Pancreas (tissue), 10 donors: ENCODE measurements at places on chromosomes 6 and 20.

DNA sequence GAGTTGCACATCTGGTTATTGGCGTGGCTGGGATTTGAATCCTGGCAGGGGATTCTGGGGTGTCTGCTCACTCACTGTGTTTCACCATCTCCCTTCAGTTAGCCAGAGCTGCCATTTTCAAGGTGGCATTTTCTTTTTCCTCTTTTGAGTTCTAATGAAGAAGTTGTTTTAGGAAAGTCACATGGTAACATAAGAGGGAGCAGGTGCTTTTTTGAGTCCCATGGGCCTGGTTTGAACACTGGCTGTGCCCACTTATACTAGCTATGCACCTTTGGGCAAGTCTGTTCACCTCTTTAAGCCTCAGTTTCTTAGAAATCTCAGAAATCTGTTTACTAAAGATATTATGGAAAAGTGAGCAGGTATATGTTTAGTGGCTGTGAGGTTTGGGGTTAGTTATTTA lies 39.6 kb downstream of the ANKS1A start:
- no peaks in the 10 kb centered on the region for H3K27me3 ChIP-seq
- H3K27ac ChIP-seq = no peak overlapping the region
- no peaks in the 10 kb centered on the region for H3K36me3 ChIP-seq
- DNase-seq = no peak
- no peak overlapping the region for H3K4me3 ChIP-seq

GRCh38 chr20:53902968-53903651 lies 167.3 kb downstream of the BCAS1 start:
- H3K4me1 ChIP-seq = peaks cover 13% of the 10 kb centered on the region
- no peak overlapping the region for H3K27ac ChIP-seq
- no peak overlapping the region for H3K4me3 ChIP-seq
- no peaks in the 10 kb centered on the region for H3K36me3 ChIP-seq
- H3K27me3 ChIP-seq = no peaks in the 10 kb centered on the region
- DNase-seq = no peak

GRCh38 chr20:10357974-10358373 lies 76.0 kb downstream of the MKKS start:
- H3K4me1 ChIP-seq = no peaks in the 10 kb centered on the region
- H3K27me3 ChIP-seq = no peaks in the 10 kb centered on the region
- no peak for DNase-seq
- H3K36me3 ChIP-seq = no peaks in the 10 kb centered on the region
- H3K4me3 ChIP-seq = no peak overlapping the region
- no peak overlapping the region for H3K27ac ChIP-seq

GRCh38 chr6:104896914-104897313 lies 37.2 kb upstream of the HACE1 start:
- DNase-seq = no peak
- H3K4me3 ChIP-seq = no peak overlapping the region
- H3K27me3 ChIP-seq = no peaks in the 10 kb centered on the region
- no peaks in the 10 kb centered on the region for H3K4me1 ChIP-seq
- H3K36me3 ChIP-seq = no peaks in the 10 kb centered on the region
- H3K27ac ChIP-seq = no peak overlapping the region

- H3K4me3 ChIP-seq = no peak overlapping the region
- H3K4me1 ChIP-seq = peaks cover 29% of the 10 kb centered on the region
- H3K36me3 ChIP-seq = no peaks in the 10 kb centered on the region
These were observed 14.6 kb downstream of the SAYSD1 start for GRCh38 chr6:39100358-39100757.

- no peak for DNase-seq
- H3K4me1 ChIP-seq = no peaks in the 10 kb centered on the region
- no peak overlapping the region for H3K27ac ChIP-seq
- H3K4me3 ChIP-seq = no peak overlapping the region
These were observed 350.5 kb downstream of the CDC5L start for GRCh38 chr6:44737829-44738528.

DNA sequence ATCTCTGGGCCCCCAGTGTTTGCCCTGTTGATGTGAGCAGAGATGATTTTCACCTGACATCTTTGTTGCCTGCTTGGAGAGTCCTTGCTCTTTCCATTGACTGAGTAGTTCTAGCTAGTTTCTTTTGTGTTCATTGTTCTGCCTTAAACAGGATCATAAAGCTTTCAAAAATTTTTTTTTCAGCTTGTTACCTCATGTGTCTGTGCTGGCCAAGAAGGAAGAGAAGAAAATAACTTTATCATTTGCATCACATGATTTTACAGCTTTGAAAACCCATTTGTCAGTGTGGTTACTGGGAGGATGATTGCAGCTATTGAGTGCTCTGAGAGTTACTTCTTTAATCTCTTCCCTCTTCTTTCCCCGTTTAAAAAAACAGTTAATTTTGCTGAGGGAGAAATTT lies 16.0 kb downstream of the FOXO3 start:
- DNase-seq = no peak
- H3K36me3 ChIP-seq = peaks cover 16% of the 10 kb centered on the region
- H3K27ac ChIP-seq = no peak overlapping the region
- H3K4me3 ChIP-seq = no peak overlapping the region
- H3K4me1 ChIP-seq = peaks cover 55% of the 10 kb centered on the region
- no peaks in the 10 kb centered on the region for H3K27me3 ChIP-seq

DNA sequence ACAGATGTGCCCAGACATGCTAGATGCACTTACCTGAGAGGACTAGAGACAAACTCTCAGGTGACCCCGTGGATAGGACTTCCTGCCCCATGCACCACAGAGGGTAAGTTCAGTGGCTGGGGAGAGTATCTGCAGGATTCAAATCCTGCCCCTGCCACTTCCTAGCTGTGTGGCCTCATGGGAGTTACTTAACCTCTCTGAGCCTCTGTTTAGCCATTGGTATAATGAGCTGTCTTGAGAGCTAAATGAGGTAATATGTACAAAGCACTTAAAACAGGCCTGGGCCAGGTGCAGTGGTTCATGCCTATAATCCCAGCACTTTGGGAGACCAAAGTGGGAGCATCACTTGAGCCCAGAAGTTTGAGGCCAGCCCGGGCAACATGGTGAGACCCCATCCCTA lies 59.3 kb downstream of the GRM4 start:
- no peak overlapping the region for H3K27ac ChIP-seq
- no peaks in the 10 kb centered on the region for H3K36me3 ChIP-seq
- no peaks in the 10 kb centered on the region for H3K27me3 ChIP-seq

GRCh38 chr6:134517868-134518267 lies 200.0 kb upstream of the SGK1 start:
- H3K4me3 ChIP-seq = no peak overlapping the region
- no peaks in the 10 kb centered on the region for H3K4me1 ChIP-seq
- H3K27ac ChIP-seq = peak overlapping the region; percentile 67
- H3K36me3 ChIP-seq = no peaks in the 10 kb centered on the region

DNA sequence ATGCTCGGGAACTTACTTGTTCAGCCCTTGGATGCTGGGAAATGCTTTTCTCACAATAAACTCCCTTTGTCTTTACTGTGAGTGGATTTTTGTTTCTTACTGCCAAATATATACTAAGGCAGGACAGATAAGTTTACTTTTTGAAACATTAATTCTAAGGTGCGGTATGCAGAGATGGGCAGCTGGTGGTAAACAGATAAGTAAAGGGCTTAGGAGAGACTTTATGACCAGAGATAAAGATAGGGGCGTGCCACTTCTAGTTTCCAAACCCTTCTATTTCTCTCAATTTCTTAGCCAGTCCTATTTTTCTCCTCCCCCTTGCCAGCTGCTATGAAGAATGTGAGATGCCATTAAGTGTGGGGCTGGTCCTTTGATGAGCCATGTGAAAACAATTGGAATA lies 16.3 kb downstream of the SAMD3 start:
- no peak for DNase-seq
- no peak overlapping the region for H3K27ac ChIP-seq
- H3K36me3 ChIP-seq = no peaks in the 10 kb centered on the region
- H3K4me3 ChIP-seq = no peak overlapping the region
- no peaks in the 10 kb centered on the region for H3K27me3 ChIP-seq
- H3K4me1 ChIP-seq = no peaks in the 10 kb centered on the region

DNA sequence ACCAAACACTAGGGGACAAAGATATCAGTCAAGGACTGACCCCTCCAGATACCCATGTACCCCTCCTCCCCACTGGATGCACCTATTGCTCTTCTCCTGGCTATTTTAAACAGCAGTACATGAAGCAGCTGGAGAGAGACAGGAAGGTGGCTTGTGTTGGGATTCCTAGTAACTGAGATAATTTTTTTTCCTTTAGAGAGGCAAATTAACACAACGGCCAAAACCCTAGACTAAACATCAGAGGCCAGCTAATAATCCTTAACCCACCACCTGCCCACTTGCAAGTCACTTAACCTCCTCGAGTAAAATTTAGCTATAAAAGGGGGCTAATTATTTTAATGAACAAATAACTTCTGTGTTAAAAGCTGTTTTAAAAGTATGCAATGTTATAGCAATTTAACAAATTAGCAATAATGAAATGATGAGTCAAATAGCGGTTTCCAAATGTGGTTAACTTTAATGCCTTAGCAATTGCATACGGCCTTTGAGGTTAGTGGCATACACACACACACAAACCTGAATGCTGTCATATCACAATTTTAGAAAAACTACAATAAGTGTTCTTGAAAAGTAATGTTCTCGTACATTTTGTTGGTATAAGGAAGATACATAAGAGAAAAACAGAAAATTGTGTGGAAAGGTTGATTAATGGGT lies 151.7 kb downstream of the FRK start:
- no peaks in the 10 kb centered on the region for H3K27me3 ChIP-seq
- H3K27ac ChIP-seq = no peak overlapping the region
- H3K4me3 ChIP-seq = no peak overlapping the region
- H3K4me1 ChIP-seq = no peaks in the 10 kb centered on the region
- H3K36me3 ChIP-seq = no peaks in the 10 kb centered on the region
- DNase-seq = no peak

DNA sequence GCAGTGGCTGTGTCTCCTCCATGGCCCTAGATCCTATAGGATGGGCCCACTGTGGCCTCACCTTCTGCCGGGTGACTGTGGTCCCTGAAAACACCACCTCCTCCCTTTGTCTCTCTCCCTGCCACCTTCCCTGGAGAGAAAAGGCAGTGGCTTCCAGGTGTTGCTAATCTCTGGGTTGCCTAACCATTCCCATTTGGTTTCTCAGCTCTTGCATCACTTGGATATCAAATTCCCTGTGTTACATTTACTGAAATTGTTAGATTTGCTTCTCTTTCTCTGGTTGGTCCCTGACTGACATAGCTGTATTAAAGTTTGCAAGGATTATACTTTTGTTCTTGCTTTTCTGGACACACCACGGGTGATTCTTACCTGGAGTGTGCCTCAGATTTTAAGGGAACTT lies 9.3 kb upstream of the ZFP64 start:
- H3K4me3 ChIP-seq = no peak overlapping the region
- no peak for DNase-seq
- H3K36me3 ChIP-seq = no peaks in the 10 kb centered on the region
- no peak overlapping the region for H3K27ac ChIP-seq

DNA sequence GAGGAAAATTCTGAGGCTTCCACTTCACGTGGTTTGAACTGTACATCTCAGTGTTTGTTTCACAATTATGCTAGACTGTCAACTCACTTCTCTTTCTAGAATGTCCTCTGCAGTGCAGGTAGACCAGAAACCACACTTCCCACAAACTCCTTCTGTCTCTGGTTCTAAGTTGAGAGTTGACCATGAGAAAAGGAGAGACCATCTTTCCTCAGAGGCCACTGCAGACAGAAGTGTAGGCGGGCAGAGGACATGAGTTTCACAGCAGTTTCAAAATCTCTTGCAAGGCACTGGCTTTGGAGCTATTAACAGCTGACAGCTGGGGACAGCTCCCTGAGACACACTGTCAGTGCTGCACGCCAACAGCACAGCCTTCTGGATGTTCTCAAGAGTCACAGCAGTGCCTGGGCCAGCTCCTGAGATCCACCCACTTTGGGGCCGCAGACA lies 55.4 kb upstream of the MOXD1 start:
- DNase-seq = no peak
- no peak overlapping the region for H3K4me3 ChIP-seq
- no peaks in the 10 kb centered on the region for H3K27me3 ChIP-seq
- H3K27ac ChIP-seq = no peak overlapping the region
- no peaks in the 10 kb centered on the region for H3K4me1 ChIP-seq

GRCh38 chr6:16318538-16318937 lies 80.2 kb downstream of the GMPR start:
- no peak overlapping the region for H3K27ac ChIP-seq
- peaks cover 4% of the 10 kb centered on the region for H3K4me1 ChIP-seq
- no peak for DNase-seq
- no peaks in the 10 kb centered on the region for H3K36me3 ChIP-seq

- H3K27me3 ChIP-seq = no peaks in the 10 kb centered on the region
- H3K27ac ChIP-seq = peak overlapping the region; percentile 46
- no peaks in the 10 kb centered on the region for H3K4me1 ChIP-seq
- H3K4me3 ChIP-seq = no peak overlapping the region
These were observed 8.1 kb upstream of the ZBP1 start for GRCh38 chr20:57628047-57628961.

- no peaks in the 10 kb centered on the region for H3K27me3 ChIP-seq
- H3K36me3 ChIP-seq = peaks cover 6% of the 10 kb centered on the region
- H3K4me1 ChIP-seq = no peaks in the 10 kb centered on the region
- DNase-seq = no peak
These were observed 153.3 kb downstream of the PKHD1 start for GRCh38 chr6:51934098-51934497.

GRCh38 chr20:7908905-7909304 lies 31.4 kb downstream of the HAO1 start:
- no peaks in the 10 kb centered on the region for H3K36me3 ChIP-seq
- H3K27ac ChIP-seq = no peak overlapping the region
- H3K4me3 ChIP-seq = no peak overlapping the region
- DNase-seq = no peak
- no peaks in the 10 kb centered on the region for H3K4me1 ChIP-seq

- DNase-seq = no peak
- no peak overlapping the region for H3K4me3 ChIP-seq
- no peaks in the 10 kb centered on the region for H3K36me3 ChIP-seq
- no peaks in the 10 kb centered on the region for H3K4me1 ChIP-seq
- H3K27me3 ChIP-seq = no peaks in the 10 kb centered on the region
These were observed 16.9 kb downstream of the KIF16B start for GRCh38 chr20:16556301-16556700.

DNA sequence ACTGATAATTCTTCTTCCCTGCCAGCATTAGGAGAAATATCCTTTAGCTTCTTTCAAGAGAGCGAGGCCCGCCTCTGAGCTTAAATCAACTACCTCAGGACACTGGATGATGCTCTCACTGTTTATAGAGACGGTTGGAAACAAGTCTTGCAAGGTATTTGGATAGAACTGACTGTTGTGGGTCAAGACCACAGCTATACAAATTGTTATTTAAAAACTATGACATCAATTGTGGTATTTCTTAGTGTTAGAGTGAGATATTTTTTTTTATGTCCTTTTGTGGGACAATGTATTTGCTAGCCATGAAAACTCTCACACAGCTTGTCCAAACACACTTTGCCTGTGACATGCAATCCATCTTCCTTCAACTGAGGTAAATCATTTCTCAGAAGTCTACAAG lies 136.3 kb upstream of the PHACTR1 start:
- H3K4me3 ChIP-seq = no peak overlapping the region
- H3K27ac ChIP-seq = no peak overlapping the region
- H3K36me3 ChIP-seq = no peaks in the 10 kb centered on the region

- H3K36me3 ChIP-seq = no peaks in the 10 kb centered on the region
- no peak overlapping the region for H3K27ac ChIP-seq
- peaks cover 7% of the 10 kb centered on the region for H3K4me1 ChIP-seq
- no peak overlapping the region for H3K4me3 ChIP-seq
These were observed 67.4 kb downstream of the TMEM170B start for GRCh38 chr6:11604836-11605506.
